Esophagus squamous epithelium (tissue), 5 donors: ENCODE measurements at places on chromosomes 5 and 9. TPM values are rescaled to one million over a fixed set of nuclear protein-coding genes. Genes with fewer than 3 reads are reported as not detected.

SPATA31A3 gene
- total RNA-seq = not detected

NR2F1 gene
- 3.8 TPM for total RNA-seq

DNA sequence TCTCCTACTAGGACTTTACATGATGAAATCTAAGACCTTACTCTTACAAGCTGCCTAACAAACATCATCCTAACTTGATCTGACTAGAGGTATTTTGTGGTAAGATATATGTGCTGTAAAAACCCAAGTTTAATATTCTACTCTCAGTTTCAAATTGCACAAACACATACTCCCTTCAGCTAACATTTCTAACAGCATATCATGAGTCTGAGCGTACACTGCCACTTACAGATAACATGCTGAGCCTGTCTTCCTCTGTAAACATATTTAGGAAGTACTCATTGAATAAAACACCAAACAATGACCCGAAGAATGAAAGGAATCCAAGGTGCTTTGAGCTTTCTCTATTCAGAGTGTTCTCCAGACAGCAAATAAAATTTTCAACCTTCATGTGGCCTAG is 7.9 kb upstream of the ESM1 start:
- no peaks in the 10 kb centered on the region for H3K36me3 ChIP-seq
- H3K27me3 ChIP-seq = no peaks in the 10 kb centered on the region
- no peaks in the 10 kb centered on the region for H3K4me1 ChIP-seq
- no peak overlapping the region for H3K4me3 ChIP-seq
- no peak overlapping the region for H3K27ac ChIP-seq

DNA sequence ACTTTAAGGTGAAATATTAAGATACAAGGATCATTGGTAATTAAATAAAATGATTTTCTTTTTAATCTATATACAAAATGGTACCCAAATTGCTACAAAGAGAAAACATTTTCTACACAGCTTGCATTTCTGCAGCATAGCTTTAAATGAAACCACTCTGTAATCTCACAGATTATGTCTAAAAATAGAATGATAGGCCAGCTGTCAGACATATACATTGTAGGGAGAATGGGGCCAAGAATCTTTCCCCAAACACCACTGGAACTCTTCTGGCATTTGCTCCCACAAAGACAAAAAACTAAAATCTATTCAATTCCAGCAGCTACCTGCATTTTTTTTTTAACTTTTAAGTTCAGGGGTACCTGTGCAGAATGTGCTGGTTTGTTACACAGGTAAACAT is 124.1 kb upstream of the NR5A1 start:
- no peak for DNase-seq
- no peaks in the 10 kb centered on the region for H3K36me3 ChIP-seq
- H3K4me3 ChIP-seq = no peak overlapping the region
- no peak overlapping the region for H3K27ac ChIP-seq

DNA sequence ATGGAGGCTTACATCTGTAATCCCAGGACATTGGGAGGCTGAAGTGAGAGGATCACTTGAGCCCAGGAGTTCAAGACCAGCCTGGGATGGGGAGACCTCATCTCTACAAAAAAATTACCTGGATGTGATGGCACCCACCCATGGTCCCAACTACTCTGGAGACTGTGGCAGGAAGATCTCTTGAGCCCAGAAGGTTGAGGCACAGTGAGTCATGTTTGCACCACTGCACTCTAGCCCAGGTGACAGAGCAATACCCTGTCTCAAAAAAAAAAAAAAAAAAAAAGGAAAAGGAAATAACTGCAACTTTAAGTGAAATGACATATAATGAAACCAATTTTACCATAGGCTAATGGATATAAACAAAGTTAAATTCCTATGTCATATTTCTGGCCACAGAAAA is 152.1 kb upstream of the DHFR start:
- no peaks in the 10 kb centered on the region for H3K27me3 ChIP-seq
- no peaks in the 10 kb centered on the region for H3K36me3 ChIP-seq
- no peaks in the 10 kb centered on the region for H3K4me1 ChIP-seq
- H3K4me3 ChIP-seq = no peak overlapping the region
- DNase-seq = no peak
- H3K27ac ChIP-seq = no peak overlapping the region

GRCh38 chr9:89749500-89750116 is 144.8 kb downstream of the GADD45G start:
- H3K36me3 ChIP-seq = no peaks in the 10 kb centered on the region
- H3K27me3 ChIP-seq = no peaks in the 10 kb centered on the region
- H3K27ac ChIP-seq = no peak overlapping the region
- no peak overlapping the region for H3K4me3 ChIP-seq

- no peak overlapping the region for H3K4me3 ChIP-seq
- DNase-seq = no peak
- no peaks in the 10 kb centered on the region for H3K36me3 ChIP-seq
- H3K4me1 ChIP-seq = no peaks in the 10 kb centered on the region
Observed at GRCh38 chr5:102867992-102868662, 113.0 kb downstream of the PAM start.

GRCh38 chr9:94182532-94182931 is 76.6 kb upstream of the ZNF169 start:
- no peaks in the 10 kb centered on the region for H3K4me1 ChIP-seq
- no peaks in the 10 kb centered on the region for H3K27me3 ChIP-seq
- H3K36me3 ChIP-seq = peaks cover 50% of the 10 kb centered on the region
- no peak for DNase-seq
